PC-3 (cell line): ENCODE measurements at places on chromosomes 1 and 21. TPM values are rescaled to one million over a fixed set of nuclear protein-coding genes. Genes with fewer than 3 reads are reported as not detected.

DNA sequence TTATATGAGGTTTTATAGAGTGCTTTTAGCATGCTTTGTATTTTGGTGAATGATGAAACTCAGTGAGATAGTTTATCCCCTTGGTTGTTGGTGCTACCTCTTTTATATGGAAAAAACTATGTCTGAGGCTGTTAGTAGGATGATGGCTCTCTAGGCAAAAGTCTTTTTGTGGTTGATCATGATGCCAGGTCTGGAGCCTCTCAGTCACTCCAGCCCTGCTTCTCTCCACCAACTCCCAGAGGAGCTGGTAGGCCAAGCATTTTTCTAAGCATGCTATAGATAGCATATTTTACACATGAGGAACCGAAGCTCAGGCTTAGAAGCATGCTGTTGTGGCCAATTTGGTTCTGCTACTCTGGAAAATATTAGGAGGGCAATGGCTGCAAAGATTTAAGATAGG lies 82.2 kb downstream of the FMN2 start:
- DNase-seq, result no peak

DNA sequence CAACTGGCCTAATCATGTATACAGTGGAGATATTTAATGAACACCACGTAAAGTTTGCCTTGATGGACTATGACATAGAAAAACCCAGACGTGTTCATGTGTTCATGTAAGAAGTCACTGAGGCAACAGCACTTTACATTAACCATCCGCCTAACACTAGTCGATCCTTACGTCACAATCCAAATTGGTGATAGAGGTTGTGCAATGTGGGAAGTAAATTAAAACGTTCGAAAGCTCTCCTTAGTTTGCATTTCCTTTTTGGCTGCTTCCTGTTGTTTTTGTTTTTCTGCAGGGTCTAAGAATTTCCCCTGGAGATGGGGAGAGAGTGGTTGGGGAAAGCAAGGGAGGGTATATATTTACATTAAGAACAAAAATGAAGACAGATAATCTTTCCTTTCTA lies 587.5 kb upstream of the ADGRL2 start:
- no peak for DNase-seq

PLA2G2F gene
- 0.18 TPM in 1 of 2 replicates, not detected in the other for total RNA-seq

- DNase-seq, result no peak
Measured at GRCh38 chr1:113041569-113042284, 31.3 kb upstream of the LRIG2 start.

DNA sequence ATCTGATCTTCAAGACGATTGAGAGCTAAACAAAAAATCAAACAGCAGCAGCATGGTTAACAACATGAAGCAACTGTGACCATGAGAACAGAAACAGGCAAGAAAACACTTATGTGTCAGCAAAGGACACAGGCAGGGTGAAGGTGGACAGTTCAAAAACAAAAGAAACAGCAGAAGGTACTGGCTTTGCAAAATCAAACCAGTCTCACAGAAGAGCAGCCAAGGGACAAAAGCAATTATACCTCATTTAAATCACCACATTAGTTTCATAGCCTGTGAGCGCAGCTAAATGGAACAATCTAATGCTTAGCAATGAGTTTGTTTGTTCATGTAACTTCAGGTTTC lies 59.1 kb downstream of the CAPN2 start:
- no peak for DNase-seq

GRCh38 chr21:33543505-33544129 lies 779 bp downstream of the SON start:
- DNase-seq, result peak; percentile 47

ESRRG gene
- 1.1 and 1.7 TPM in 2 replicates for total RNA-seq

PPP1R12B gene
- 2.0 and 6.6 TPM in 2 replicates for total RNA-seq

DNA sequence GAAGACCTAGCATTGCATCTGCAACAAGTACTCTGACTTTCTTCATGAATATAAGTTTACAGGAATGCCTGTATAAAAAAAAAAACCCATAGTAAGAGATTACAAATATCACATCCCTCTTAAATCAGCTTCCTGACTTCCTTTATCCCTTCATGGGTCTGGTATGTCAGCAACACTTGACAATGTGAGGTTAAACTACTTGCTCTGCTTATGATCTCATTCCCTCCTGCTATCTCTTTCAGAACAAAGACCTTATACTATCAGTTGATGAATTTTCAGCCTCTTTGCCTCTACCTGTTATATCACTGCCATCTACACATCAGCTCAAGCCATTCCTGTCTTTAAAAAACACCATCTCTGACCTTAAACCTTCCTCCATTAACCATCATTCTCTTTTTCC lies 130.9 kb upstream of the SAMSN1 start:
- DNase-seq, result no peak

SH2D1B gene
- total RNA-seq, result 0.04 TPM in 1 of 2 replicates, not detected in the other

GRCh38 chr1:62774006-62774405 lies 9.9 kb upstream of the ATG4C start:
- DNase-seq, result no peak

KRTAP21-2 gene
- total RNA-seq, result not detected in 2 replicates

DNA sequence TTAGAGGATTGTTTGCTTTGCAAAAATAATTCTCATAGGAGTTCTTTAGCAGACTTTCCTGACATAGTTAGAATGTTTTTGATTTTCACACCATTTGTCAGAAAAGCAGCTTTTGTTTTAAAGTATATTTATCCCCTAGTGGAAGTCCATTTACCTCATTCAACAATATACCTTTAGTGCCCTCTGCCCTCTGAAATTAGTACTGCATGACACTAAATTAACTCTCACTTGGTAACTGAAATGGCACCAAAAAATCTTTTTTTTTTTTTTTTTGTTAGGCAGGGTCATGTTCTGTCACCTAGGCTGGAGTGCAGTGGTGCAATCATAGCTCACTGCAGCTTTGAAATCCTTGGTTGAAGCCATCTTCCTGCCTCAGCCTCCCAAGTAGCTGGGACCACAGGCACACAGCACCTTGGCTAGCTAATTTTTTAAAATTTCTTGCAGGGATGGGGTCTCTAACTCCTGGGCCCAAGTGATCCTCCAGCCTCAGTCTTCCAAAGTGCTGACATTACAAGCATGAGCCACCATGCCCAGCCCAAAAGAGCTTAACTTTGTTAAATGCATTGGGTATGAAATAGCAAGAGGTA lies 13.6 kb downstream of the LRRC42 start:
- DNase-seq, result peak; percentile 70

- DNase-seq, result no peak
Measured at GRCh38 chr1:186957314-186957713, 128.6 kb downstream of the PLA2G4A start.

VWA1 gene
- 59.1 and 74.5 TPM in 2 replicates for total RNA-seq

- no peak for DNase-seq
Measured at GRCh38 chr21:33312121-33312520, 12.6 kb upstream of the IFNAR1 start.

PPFIA4 gene
- total RNA-seq, result 3.4 and 12.1 TPM in 2 replicates

GRCh38 chr1:42035205-42035829 lies 116.6 kb upstream of the HIVEP3 start:
- DNase-seq, result peak; percentile 65

DNA sequence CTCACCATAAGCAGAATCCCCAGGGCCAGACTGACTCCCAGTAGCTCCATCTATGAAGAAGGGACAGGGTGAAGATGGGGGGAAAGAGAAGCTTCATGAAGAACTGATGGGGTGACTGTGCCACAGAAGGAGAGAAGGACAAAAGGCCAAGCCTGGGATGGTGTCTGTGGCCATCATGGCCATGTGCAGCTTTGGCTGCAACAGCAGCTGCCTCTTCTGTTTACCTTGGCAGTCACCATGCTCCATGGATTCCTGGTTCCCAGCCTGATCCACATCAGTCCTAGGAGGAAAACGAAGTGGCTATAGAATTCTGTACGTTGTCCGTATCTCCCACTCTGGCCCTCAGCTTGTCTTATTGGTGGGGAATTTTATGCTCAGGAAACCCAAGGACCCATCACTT lies 12.0 kb downstream of the SEMA6C start:
- DNase-seq, result no peak

GRCh38 chr1:247646867-247647266 lies 32.7 kb downstream of the OR13G1 start:
- no peak for DNase-seq

GRCh38 chr1:228809621-228810394 lies 74.5 kb downstream of the RHOU start:
- DNase-seq, result no peak

- DNase-seq, result no peak
Measured at GRCh38 chr1:50447961-50448360, 24.7 kb upstream of the DMRTA2 start.

DNA sequence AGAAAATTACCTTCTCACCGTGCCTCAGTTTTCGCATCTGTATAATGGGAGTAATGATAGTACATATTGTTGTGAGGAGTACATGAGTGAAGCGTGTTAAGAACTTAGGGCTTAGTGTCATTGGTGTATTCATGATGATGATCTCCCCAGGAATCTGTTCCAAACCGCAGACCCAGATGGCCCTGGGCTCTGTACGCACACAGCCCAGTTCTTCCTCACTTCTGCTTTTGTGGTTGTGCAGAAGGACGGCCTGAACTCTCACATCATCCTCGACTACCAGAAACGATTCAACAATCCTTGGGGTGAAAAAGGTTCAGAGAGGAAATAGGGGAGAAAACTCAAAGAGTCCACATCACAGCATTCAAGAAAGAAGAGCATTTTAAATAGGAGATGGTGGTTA lies 323.0 kb downstream of the CAMTA1 start:
- no peak for DNase-seq

GRCh38 chr1:162635418-162635817 lies 3.2 kb downstream of the DDR2 start:
- no peak for DNase-seq

MEX3A gene
- 12.9 and 14.7 TPM in 2 replicates for total RNA-seq

SFN gene
- 411 and 577 TPM in 2 replicates for total RNA-seq

DNA sequence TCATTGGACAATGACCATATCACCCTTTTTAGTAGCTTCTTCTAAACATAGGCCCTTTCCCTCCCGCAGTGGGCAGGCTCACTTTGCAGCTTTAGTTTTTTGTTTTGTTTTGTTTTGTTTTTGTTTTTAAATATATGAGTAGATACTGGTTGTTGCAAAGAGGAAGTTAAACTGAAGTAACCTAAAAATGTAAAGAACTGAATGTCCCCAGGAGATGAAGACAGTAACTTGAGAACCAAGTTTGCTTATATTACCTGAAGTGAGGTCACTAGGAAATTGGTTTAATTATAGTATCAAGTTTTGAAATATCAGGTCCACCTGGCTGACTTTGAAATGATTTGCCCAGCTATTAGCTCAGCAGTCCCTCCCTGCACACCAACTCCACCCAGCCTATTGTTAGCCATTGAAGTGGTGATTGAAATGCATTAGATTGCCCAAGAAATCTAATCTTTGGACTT lies 18.2 kb downstream of the SMAP2 start:
- no peak for DNase-seq

DNA sequence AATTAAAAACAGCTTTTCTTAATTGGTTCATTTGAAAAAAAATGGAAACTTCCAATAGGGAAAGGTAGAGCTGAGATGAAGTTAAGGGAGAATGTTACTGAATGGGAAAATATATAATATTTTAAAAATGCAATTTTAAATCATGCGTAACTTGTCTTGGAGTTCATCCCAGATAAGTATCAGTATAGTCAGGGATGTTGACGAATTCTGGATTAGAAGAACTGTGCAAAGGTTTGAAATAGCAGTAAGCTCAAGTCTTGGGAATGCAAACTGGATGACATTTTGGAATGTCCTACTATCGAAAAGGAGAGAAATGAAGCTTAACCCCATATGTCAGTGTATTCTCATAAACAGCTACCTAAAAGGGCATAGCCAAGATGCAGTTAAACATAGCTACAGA lies 4.0 kb upstream of the ST6GALNAC3 start:
- DNase-seq, result peak; percentile 38

GRCh38 chr1:208551633-208552320 lies 307.6 kb upstream of the PLXNA2 start:
- no peak for DNase-seq

DNA sequence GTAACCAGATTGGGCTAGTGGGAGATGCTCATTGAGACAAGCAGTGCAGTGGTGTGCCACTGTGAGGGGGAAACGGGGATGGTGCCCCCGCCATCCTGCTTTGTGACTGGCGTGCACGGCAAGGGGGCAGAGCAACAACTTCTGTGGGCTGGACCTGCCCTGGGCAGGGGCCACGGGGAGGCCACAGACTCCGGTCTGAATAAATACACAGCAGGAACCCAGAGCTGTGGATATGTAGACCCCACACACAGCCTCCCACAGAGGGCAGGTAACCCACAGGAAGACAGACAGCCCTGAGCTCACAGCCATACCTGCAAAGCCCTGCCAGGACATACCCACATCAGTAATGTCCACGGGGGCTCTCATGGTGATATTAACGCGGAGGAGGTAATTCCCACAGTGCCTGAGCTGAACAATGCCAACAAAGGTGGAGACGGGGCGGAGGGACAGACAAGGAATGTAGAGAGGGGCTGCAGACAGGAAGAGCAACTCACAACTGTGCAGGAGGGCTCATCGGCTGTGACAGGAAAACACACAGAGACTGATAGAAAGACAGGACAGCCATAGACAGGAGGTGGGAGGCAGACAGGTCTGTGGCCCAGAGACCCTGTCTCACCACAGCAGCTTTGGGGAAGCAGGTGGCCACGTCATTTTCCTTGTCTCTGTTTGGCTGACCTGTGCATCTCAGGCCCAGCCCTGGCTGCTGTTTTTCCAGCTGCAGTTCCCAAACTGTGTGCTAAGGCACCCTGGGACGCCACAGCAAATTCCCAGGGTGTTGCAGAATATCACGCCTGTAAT lies 4.9 kb upstream of the WNT3A start:
- no peak for DNase-seq

- DNase-seq, result no peak
Measured at GRCh38 chr1:230943048-230943593, 35.5 kb downstream of the TTC13 start.

CSMD2 gene
- not detected in 2 replicates for total RNA-seq

DNA sequence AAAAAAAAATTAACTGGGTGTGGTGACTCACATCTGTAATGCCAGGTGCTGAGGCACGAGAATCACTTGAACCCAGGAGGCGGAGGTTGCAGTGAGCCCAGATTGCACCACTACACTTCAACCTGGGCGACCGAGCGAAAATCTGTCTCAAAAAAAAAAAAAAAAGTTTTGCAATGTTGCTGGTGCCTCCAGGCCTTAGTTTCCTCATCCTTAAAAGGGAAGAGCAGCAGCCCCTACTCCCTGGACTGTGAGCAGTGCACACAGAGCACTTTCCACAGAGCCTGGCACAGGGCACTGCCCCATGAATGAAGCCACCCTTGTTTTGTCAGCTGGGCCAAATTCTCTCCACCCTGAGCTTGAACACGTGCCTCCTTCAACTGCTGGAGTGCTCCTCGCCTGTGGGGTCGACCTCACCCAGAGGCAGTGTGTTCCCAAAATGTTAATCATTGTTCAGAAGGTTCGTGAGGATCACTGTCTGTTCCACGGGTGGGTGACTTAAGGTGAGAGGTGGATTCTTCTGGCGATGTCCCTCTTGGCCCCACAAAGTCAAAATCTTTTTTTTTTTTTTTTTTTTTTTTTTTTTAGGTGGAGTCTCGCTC lies 152.1 kb upstream of the TMEM51 start:
- DNase-seq, result no peak

DNA sequence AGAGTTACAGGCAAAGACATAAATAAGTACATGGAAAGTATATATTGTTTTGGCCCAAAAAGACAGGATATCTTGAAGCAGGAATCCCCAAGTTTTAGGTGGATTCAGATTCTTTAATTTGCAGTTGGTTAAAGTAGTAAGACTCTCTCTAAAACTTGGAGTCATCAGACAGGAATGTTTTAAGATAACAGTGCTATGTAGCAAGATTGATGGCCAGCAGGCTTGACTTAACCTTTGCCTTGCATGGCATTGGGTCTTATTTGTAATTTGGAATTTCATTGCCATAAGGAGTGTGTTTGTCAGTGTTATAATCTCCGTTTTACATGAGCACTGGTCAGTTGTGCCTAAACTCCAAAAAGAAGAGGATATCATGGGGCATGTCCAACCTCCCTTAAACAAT lies 727.6 kb upstream of the CHRM3 start:
- DNase-seq, result peak; percentile 57
